Left cardiac atrium (tissue), 4 donors: ENCODE measurements at places on chromosomes 11 and 22. TPM values are rescaled to one million over a fixed set of nuclear protein-coding genes. Genes with fewer than 3 reads are reported as not detected.

CALCA gene
- not detected for total RNA-seq

CNTF gene
- total RNA-seq: 1.5 TPM

BEST1 gene
- total RNA-seq: 3.4 TPM

OR52H1 gene
- not detected for total RNA-seq

PARVG gene
- total RNA-seq: 6.0 TPM

KCTD17 gene
- 27.7 TPM for total RNA-seq

HEPHL1 gene
- total RNA-seq: not detected

XKR3 gene
- total RNA-seq: not detected

ZNF280B gene
- 1.9 TPM for total RNA-seq

WBP2NL gene
- 0.42 TPM for total RNA-seq

DEFB131B gene
- total RNA-seq: not detected

AQP11 gene
- total RNA-seq: 0.94 TPM

BCO2 gene
- 53.3 TPM for total RNA-seq

SF3A1 gene
- total RNA-seq: 94.3 TPM

C11orf42 gene
- not detected for total RNA-seq

AGBL2 gene
- total RNA-seq: 0.44 TPM

HEPN1 gene
- total RNA-seq: not detected

GUCY1A2 gene
- total RNA-seq: 7.1 TPM

YPEL1 gene
- 4.6 TPM for total RNA-seq

CACNA1I gene
- 0.03 TPM for total RNA-seq

VPREB3 gene
- 0.53 TPM for total RNA-seq

SHANK2 gene
- total RNA-seq: 0.18 TPM

CDHR5 gene
- not detected for total RNA-seq

CCDC89 gene
- total RNA-seq: 1.0 TPM

KREMEN1 gene
- 49.8 TPM for total RNA-seq

KRTAP5-10 gene
- total RNA-seq: not detected

KRTAP5-7 gene
- total RNA-seq: not detected

ALG9 gene
- total RNA-seq: 116 TPM

MYEOV gene
- 0.16 TPM for total RNA-seq

TMPRSS4 gene
- not detected for total RNA-seq

ARHGAP42 gene
- 12.8 TPM for total RNA-seq

C22orf23 gene
- 0.21 TPM for total RNA-seq

VSIG2 gene
- total RNA-seq: 0.88 TPM

C11orf21 gene
- 4.8 TPM for total RNA-seq
